NB4 (cell line): ENCODE measurements at places on chromosomes 12 and 14.

DNA sequence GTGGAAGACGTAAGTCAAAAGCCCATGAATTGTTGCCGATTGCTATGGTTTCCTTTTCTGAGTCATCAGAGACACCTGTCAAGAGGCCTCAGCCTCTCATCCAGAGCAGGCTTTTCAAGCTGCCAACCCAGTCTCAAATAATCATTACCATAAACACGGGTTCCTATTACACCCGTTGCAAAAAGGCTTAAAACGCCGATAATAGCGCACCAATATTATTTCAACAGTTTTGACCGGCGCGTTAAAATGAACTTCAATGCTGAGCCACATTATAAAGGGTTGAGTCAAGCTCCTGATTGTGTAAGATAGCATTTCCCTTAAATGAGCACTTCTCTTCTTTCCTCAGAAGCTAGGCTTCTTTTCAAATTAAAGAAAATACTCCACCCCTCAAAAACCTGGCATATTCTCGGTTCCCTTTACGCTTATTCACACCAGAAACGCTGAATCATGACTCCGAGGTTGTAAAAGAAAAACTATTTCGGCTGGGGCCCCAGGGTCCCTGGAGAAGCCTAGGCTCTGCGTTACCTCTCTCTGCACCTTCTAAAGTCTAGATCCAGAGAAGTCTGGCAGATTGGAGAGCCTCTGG lies 1.4 kb downstream of the TMTC1 start:
- DNase-seq = peak; percentile 68

DNA sequence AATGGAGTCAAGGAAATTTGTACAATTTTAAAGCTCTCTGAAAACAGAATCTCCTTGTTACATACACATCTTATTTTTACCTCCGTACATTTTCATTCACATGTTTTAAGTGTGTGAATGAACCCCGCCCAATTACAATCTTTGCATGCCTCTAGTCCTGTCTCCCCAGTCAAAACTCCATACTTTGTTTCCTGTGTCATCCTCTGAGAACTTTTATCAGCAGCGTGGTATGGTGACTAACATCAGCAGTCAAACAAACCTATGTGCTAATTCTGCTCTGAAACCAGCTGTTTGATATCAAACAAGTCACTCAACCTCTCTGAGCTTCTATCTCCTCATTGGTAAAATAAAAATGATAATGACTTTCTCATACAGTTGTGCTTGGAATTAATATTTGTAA lies 15.8 kb upstream of the ERGIC2 start:
- no peak for DNase-seq

- peak; percentile 10 for DNase-seq
These were observed 34.8 kb downstream of the DLK1 start for GRCh38 chr14:100761481-100761880.

- DNase-seq = no peak
These were observed 2.1 kb downstream of the VASH1 start for GRCh38 chr14:76763096-76764041.

GRCh38 chr12:79162147-79162772 lies 297.7 kb downstream of the SYT1 start:
- no peak for DNase-seq

GRCh38 chr14:71328954-71329353 lies 421.7 kb downstream of the PCNX1 start:
- DNase-seq = no peak

GRCh38 chr12:107884769-107885694 lies 110.5 kb downstream of the ASCL4 start:
- DNase-seq = peak; percentile 73

DNA sequence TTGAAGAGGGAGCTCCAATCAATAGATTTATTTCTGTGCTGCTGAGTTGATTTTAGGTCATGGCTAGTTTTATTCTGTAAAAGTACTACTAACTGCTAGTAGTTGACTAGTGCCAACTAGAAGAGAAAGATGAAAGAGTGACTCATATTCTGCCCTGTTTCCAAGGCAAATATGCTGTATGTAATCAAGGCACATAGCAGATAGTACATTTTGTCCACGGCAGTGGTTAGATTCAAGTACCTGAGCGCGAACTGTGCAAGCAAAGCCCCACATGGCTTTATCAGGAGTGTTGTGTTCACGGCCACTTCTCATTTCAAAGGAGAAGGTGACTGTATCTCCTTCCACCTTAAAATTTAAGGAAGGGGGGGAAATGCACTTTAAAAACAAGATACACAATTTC lies 126.8 kb downstream of the TRAFD1 start:
- no peak for DNase-seq

DNA sequence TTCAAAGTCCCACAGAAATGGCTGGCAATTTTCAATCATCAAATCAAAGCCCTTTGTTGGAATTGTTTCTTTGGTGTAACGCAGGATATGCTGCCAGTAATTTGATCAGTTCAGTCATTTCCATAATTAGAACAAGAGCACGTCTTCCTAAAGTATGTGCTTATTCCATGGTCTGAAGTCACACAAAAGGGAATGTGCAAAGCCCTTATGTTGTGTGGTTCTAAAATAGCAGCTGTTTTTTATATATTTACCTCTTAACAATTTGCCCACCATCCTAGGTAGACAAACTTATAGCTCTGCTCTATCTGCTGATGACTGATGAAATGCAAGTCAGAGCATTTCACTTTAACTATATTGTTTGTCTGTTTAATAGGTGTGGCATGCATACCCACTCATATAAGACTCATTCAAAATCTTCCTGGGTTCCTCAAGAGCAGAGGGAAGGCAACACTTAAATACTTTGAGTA lies 176.1 kb upstream of the SLC38A2 start:
- no peak for DNase-seq

- peak; percentile 26 for DNase-seq
These were observed 187.9 kb upstream of the STXBP6 start for GRCh38 chr14:25237845-25238244.

DNA sequence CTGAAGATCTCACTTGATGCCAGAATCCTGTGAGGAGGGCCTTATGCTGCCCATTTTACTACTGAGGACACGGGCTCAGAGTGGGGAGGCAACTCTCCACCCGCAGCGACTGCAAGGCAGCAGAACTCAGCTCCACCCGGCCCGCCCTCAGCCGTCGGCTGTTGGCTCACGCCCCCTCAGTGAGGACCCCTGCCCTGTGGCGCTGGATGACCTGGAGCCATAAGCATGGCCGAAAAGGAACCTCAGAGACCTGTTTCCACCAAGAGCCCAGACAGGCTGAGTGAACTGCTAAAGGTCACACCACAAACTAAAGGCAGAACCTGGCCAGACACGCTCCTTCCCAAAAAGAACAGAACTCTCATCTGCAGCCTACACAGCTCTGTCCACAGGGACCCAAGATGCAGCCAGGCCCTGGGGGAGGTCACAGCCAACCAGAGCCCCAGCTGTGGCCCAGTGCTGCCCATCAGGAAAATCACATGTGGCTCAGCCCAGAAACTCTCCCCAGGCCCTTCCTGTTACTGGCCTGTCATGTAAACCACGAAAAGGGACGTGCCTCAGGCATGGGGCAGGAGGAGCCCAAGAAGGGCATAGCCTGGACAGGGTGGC lies 32.8 kb downstream of the CCNK start:
- DNase-seq = no peak

DNA sequence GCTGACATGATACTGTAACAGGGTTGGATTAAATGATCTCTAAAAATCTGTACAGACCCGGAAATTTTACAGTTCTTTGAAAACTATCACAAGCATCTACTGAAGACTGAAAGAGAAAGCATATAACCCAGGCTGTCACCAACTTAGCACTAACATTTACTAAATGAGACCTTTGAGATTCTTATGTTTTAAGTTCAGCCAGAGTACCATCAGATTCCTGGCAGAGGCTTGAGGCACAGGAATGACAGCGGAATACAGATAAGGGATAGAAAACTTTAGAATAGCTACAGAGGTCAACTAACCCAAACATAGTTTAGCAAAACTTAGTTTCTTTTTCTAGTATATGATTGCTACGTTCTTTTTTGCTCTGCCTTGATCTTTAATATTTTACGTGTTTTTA lies 91.6 kb upstream of the FERMT2 start:
- no peak for DNase-seq

GRCh38 chr14:100102156-100102785 lies 37.0 kb downstream of the EVL start:
- DNase-seq = no peak

DNA sequence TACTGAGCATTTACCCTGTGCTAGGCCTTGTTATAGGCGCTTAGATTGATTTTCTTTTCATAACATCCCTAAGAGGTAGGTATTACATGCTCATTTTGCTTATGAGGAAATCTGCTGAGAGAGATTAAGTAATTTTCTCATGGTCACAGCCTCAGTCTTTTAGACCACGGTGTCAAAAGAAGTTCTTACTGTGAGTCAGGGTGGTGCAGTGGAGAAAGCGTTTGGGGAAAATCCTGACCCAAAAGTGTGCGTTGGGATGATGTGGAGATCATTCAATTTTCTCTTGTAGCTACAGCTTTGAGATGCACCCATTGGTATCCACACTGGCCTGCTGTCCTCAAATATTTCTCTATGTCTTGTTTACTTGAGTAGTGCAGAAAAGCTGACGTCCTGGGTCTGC lies 8.2 kb downstream of the ANG start:
- no peak for DNase-seq

DNA sequence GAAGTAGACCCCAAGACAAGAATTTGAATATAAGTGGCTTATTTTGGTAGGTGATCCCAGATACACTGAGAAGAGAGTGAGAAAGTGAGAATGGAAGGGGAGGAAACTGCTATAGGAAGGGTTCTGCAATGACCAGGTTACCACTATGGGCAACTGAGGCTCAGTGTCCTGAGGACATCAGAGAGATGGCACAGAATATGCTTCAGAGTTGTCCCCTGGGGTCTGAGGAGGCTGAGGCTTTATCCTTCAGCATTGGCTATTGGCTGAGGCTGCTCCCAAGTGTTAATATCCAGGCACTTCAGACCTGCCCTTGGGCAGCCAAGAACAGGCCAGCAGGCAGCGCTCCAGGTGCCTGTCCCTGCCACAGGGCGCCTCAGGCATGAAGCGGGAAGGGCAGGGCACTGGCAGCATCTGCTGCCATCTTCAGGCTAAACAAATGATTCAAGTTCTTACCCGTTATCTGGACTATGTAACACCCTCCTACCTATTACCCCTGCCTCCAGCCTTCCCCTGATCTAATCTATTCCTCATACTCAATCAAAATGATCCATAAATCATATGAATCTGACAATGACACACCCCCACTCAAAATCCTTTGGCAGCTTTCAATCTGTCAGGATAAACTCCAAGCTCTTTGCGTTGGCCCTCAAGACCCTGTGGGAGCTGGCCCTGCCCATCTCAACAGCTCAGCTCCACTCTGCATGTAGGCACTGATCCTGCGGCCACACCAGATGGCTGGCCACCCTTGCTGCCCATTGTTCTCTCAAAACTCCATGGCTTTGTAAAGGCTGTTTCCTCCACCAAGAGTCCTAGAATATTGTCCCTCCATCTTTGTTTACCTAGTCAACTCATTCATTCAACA lies 42.4 kb downstream of the CKAP4 start:
- DNase-seq = peak; percentile 23

DNA sequence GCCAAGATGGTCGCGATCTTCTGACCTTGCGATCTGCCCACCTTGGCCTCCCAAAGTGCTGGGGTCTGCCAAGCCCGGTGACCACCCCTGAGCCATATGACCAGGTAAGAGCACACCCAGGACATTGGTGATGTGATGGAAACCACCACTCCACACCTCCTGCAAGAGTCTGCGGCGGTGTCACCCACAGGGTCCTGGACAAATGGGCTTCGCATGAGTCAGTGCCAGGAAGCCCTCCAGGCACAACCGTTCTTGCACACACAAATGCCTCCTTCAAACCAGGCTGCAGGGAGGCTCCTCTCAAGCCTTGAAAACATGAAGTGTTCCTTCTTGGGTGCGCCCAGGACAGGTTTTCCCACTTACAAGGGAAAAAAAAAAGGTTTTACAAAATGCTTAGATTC lies 16.6 kb downstream of the PITPNM2 start:
- no peak for DNase-seq

- DNase-seq = no peak
These were observed 161.9 kb downstream of the CAPZA3 start for GRCh38 chr12:18899678-18900317.

DNA sequence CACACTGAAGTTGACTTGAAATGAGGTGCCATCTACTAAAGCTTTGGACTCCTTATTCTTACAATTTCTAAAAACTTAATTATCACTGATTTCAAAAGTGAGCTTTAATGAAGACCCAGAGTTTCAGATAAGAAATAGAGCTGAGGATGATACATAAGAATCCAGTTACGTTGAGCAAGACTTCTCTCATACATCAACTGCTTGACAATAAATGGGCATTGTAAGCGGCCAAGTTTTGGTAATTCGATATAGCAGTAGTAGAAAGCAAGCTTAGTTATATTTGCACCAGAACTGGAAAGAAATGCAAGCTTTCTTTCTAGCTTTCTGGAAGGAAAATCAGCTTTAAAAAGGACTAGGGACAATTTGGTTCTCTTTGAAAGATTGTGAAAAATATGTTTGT lies 1359.6 kb downstream of the FSCB start:
- no peak for DNase-seq

- peak; percentile 96 for DNase-seq
These were observed 55.2 kb downstream of the FOS start for GRCh38 chr14:75333606-75334548.

GRCh38 chr14:31229638-31230572 lies 22.3 kb upstream of the HECTD1 start:
- DNase-seq = peak; percentile 99

GRCh38 chr12:116319898-116320621 lies 42.6 kb upstream of the MED13L start:
- peak; percentile 78 for DNase-seq

- peak; percentile 38 for DNase-seq
These were observed 24.4 kb upstream of the ITGA5 start for GRCh38 chr12:54443446-54443845.

DNA sequence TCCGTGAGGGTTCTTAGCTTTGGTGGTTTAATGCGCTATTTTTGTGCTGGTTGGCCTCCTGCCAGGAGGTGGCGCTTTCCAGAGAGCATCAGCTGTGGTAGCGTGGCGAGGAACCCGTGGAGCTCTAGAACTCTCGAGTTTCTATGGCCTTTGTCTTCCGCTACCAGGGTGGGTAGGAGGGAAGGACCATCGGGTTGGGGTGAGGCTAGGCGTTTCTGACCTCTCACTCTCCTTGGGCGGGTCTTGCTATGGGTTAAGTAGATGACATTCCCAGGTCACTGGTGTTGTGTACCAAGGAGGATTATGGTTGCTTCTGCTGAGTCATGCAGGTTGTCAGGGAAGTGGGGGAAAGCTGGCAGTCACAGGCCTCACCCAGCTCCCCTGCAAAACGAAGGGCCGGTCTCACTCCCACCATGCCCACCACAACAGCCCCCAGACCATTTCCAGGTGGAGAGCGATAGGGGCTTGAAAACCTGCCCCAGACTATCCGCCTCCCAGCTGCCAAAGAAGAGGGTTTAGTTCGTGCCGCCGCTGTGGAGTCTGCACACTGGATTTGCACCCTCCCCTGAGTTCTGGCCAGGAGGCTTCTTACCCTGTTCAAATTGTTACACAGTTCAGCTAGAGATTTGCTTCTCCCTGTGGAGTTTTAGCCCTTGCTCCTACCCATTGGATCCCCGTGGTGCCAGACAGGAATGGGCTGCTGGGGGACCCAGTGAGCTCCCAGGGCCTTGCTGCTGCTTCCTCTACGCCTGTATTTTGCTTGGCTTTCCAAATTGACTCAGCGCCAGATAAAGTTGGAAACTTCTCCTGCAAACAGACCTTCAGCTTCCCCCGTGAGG lies 21.9 kb downstream of the RNFT2 start:
- no peak for DNase-seq
